AG08395 (cell line): ENCODE measurements at places on chromosomes 1 and 21.
A peak's percentile ranks its signal among the peaks of the same experiment; 100 is the strongest.

DNA sequence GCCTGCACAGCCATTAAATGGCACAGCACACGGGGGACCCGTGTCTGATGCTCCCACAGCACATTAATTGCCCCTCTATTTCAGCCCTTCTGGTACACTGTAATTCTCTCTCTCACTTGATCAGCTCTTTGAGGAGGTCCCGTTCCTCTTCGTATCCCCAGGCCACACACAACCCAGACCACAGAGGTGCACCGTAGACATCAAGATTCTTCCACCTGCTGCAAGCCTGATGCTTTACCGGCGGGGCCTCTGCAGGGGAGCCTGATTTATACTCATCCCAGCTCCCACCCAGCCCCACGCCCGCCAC, 759 bp downstream of the SMYD3 start:
- DNase-seq: no peak

- no peak for DNase-seq
Observed at GRCh38 chr1:10967090-10967489, 45.4 kb upstream of the TARDBP start.

- DNase-seq: no peak
Observed at GRCh38 chr21:31538816-31539215, 120.7 kb upstream of the SOD1 start.

- DNase-seq: peak; percentile 82
Observed at GRCh38 chr1:114002492-114003239, 23.4 kb downstream of the OLFML3 start.
